ENCODE measurements at places on chromosomes 1 and 21.

DNA sequence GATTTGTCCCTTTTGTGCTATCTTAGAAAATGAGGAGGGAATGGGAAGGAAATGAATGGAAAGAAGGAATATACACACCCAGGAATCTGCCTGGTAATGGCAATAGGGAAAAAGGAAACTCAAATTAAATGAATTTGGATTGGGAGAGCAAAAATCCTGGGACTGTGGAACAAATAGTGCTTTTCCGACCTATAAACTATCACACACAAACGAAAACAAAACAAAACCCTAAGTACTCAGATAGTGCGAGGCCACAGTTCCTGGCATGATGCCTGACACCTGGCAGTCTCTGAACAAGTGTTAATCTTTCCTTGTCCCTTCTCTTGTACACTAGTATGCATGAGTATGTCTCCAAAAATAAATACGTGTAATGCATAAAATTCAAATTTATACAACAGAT, 319.8 kb upstream of the SPAG17 start:
- no peak for DNase-seq

- no peak for DNase-seq
Observed at GRCh38 chr1:212754680-212755079, 36.9 kb downstream of the NSL1 start.

GRCh38 chr1:41404308-41404761, 43.1 kb downstream of the FOXO6 start:
- no peak for DNase-seq

DNA sequence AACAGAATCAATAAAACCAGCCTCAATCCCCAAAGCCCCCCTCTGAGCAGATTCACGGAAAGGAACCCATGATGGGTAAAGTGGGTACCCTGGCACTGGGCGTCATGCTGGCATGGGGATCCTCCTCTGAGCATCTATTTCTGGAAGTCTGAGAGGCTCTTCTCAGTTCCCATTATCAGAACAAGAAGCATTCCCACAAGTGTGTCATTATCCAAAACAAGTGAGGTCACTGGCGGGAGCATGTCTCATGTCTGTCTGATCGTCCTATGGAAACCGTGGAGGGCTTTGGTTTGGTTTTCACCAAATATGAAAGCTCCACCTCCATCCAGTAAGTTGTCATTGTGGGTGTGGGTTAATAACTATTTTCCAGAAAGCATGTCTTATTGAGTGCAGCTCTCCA, 70.7 kb downstream of the PGM1 start:
- DNase-seq = no peak

- no peak for DNase-seq
Observed at GRCh38 chr1:65264197-65264929, 45.0 kb upstream of the DNAJC6 start.

DNA sequence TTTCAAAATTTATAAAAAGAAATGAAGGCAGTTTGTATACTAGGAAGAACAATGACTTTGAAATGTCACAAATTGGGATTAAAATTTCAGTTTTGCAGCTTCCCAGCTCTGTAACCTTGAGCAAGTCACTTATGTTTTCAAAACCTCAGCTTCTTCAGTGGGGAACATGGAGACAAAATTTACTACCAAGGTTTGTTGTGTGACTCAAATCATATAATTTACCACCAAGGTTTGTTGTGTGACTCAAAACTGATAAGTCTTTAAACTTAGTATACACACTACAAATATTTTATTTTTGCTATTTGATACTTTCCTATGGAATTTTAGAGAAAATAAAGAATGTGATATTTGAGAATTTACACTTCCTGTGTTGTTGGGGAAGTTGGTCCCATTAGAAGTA, 219.9 kb downstream of the KCTD3 start:
- DNase-seq = no peak

DNA sequence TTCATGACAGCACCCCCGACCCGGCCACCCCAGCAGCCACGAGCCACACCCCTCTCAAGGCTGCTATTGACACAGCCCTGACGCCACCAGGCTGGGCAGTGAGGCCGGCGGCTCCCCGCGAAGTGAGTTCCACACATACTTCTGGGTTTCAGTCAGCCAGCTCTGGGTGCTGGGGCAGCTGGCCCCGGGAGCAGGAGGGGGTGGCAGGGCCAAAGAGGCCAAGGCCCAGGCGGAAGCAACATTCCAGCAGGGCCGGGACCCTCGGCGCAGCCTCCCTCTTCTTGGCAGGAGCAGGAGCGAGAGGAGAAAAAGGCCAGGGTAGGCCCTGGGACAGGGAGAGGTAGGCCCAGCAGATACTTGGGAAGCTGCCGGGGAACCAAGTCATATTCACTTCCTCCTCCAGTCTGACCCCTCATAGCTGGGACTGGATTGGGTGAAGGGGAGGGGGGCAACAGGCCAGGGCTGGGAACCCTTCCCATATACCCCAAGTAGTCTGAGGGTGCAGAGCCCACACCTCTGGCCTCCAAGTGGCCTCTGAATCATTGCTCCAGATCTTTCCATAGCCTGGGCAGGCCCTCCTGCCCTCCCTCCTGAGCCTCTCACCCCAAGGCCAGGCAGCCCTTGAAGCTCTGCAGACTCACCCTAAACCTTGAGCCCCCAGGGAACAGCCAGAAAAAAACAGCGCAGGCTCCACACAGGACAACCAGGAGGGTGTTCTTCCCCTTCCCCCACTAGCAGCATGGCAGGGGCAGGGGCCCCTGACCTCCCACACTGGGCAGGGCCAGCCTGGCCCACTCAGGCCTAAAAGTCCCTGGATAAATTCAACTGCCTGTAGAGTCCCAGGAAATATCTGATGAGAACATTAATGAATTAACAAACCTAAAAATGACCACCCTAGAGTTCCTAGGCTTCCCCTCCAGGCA, 5.7 kb downstream of the HSPG2 start:
- no peak for DNase-seq

- DNase-seq = no peak
Observed at GRCh38 chr1:204341380-204341779, 18.3 kb downstream of the PLEKHA6 start.

- no peak for DNase-seq
Observed at GRCh38 chr21:44312716-44313115, 12.9 kb downstream of the PFKL start.

DNA sequence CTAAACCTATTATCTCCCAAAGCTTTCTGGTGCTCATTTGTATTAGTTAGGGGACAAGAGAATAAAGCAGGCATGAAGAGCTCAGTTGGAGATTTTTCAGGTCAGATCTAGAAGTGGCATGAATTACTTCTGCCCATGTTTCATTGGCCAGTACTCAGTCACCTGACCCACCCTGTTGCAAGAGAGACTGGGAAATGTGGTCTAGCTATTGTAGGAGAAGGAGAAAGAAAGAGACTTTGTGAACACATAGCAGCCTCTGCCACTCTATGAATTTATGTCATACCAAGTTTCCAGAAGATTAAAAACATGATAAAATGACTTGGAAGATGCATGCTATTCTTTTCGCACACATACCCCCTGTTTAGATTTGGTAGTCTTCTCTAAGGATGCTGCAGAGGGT, 302.3 kb upstream of the RUNX1 start:
- DNase-seq = no peak

DNA sequence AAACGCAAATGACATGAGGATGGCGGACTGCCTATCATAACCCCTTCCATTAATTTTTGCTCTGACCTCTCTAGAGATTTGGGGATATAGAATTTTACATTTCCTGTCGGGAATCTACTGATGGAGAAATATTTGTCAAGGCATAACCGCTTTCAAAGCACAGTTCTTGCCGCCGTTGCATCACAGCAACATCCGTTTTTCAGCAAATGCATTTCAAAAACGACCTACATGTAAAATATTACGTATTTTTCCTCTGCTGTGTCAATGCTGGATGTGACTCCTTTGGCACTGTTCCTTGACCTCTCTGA, 4.9 kb downstream of the MIER1 start:
- no peak for DNase-seq

DNA sequence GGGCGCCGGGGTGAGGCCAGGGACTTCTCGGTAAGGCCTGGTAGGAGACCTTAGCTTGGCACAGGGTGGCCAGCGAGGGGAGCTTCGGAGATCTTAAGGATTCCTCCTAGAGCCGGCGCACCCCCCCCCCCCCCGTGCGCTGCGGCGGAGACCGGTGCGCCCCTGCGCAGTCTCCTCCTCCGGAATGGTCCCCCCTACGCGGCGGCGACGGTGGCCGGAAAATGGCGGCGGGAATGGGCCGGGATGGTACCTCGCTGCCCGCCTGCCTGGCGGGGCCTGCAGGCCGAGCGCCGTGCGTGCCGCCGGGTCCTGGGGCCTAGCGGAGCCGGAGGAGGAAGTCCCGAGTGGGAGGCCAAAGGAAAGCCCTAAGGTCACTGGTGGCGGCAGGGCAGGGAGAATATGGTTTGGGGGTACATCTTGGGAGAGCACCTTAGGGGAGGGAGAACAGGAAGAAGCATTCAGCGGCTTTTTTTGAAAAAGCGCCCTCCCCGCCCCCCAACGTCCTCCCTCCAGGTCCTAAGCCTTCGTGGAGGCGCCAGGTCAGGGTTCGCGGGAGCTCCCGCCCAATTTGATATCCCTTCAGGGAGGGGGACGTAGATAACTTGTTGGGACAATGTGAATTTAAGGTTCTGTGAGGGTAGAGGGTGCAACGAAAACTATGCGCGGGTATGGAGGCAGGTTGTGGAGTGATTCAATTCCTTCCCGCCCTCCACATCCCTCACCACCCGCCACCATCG, 429 bp downstream of the SRRM1 start:
- DNase-seq = no peak

DNA sequence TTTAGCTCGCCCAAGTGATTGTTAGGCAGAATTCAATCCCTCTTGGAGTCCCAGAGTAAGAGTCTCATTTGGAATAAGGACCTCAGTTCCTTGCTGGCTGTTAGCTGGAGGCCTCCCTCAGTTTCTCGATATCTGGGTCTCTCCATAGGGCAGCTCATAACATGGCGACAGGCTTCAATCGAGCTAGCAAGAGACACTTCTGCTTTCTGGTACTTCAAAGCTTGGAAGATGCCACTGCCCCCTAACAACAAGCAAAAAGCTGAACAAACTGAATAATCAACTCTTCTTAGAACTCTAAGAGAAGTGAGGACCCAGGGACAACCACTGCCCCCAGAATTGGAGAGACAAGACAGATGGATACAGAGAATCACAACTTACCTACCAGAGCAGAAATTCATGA, 86.2 kb downstream of the TEX35 start:
- no peak for DNase-seq

DNA sequence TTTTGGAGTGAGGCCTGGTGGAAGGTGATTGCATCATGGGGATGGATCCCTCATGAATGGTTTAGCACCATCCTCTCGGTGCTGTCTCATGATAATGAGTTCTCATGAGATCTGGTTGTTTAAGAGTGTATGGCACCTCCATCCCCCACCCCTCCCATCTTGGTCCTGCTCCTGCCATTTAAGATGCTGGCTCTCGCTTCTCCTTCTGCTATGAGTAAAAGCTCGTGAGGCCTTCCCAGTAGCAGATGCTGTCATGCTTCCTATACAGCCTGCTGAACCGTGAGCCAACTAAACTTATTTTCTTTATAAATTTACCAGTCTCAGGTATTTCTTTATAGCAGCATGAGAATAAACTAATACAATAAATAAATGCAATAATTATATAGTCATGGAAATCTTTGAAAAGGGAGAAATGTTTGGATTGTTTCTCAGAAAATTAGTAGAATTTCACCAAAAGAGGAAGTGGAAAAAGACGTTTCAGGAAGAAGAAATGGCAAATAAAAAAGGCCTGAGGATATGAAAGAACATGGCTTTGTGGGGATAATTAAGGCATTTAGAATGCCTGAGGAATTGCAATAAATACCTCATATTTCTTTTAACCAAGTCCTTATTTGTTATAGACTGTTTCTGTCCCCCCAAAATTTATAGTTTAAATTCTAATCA, 451.2 kb upstream of the ADGRL4 start:
- DNase-seq = no peak

DNA sequence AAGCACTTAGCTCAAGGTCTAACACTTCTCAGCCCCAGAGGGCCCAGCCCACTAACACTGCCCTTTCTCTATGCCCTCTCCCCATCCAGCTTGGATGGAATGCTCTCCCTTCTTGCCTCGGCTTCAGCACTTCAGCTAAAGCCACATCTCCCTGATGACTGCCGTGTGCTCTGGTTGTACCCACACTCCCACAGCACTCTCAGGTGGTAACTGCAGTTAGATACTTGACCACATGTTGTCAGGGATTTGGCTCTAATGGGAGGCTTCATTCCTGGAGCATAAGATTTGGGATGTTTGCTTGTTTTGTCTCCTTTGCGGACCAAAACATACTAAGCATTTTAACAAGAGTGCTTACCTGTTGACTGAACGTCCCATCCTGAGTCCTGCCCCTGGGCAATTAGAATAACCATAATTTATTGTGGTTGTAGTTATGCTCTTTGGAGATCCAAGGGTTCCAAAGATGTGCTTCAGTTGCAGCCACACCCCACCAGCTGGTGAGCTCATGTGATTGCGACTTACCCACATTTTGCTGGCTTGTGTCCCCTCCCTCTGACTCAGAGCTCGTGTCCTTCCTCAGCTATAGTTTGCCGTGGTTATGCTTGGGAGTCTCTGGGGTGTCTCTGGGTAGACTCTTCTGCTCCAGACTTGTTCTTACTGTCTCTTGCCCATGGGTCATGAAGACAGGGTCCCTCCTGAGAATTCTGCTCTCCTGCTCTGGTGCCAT, 7.7 kb upstream of the SLC26A9 start:
- no peak for DNase-seq

- DNase-seq = no peak
Observed at GRCh38 chr1:27383039-27383605, at the start of gene CD164L2. TSS of gene CD164L2 (minus strand) at chr1:27383333. CDS start at chr1:27383239, 94 bp downstream.

GRCh38 chr1:89557445-89557825, 32.8 kb downstream of the LRRC8B start:
- DNase-seq = no peak

DNA sequence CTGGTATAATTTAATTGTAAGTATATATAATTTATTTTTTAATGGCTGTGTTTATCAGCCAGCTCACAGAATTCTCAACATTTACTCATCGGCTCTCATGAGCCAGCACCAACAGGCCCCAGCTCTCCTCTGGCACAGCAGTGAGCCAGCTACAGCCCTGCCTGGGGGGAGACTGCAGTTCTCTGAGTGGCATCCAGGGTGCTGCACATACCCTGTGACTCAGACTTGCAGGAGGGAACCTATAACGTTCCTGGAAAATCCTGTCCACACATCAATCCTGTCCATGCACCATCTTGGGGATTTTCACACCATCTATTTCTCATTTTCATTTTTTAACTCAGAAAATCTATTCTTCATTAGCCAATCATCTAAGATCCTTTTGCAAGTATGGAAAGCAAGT, 36.5 kb downstream of the FHAD1 start:
- DNase-seq = no peak

DNA sequence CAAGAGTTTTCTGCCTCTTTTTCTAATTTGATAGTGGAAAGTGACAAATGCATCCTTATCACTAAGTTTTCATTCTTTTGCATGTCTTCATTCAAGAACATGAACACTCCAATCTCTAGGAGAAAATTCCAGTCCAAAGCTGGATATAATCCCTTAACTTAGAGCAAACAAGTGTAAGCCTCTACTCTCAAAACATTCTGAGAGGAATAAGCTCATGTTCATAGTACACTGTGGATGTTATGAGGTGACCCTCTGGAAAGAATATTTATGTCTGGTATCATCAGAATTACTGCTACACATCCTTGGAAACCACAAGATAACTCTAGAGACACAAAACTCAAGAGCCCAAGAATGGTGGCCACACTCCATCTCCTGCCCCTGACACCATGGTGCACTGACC, 15.1 kb downstream of the SIPA1L2 start:
- no peak for DNase-seq
